HL-60 (cell line): ENCODE measurements at places on chromosomes 16 and 17.

DNA sequence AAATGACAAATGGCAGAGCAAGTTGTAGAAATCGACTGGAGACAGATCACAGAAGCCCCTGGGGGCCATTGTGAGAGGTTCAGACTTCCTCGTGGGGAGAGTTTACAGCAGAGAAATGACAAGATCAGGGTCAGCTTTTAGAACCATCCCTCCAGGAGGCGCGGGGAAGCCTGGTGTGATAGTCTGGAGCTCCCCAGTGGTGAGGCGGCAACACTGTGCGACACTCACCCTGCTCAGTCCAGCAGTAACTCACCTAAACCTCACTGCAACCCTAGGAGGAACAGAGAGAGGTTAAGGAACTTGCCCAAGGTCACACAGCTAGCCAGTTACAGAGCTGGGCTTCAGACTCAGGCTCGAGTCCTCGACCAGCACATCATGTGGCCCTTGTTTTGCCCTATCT, 123.4 kb upstream of the IRX3 start:
- DNase-seq = no peak

DNA sequence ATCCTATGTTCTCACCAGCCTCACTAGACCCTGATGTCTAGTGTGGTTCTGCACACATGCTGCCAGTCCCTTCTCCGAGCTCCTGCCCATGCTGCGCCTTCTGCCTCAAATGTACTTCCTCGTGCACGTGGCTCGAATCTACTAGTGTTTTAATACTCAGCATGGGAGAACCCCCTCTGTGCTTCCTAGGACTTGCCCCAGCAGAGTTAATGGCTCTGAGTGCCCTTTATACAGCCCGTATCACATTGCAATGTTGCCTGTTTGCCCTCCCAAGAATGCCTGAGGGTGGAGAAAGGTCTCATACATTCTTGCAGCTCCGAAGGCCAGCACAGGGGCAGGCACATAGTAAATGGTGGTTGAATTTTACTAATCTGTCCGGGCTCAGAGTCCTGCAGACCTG, 190.8 kb upstream of the NLRP1 start:
- no peak for DNase-seq

DNA sequence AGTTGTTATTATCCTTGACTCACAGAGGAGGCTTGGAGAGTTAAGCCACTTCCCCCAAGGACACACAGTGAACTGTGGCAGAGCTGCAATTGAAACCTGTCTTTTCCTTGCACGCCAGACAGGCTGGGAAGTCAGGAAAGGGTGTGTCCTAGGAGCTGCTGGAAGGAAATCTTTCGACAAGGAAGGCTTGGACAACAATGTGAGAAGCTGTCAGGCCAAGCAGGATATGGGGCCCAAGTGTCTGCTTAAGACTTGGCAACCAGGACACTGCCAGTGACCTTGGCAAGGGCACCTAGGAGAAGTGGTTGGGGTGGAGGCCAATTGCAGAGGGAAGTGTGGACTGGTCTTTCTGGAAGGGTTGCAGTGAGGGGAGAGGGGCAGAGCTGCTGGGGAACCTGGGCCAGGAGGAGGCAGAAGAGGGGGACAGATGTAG, 2.1 kb upstream of the CAMKK1 start:
- DNase-seq = no peak

GRCh38 chr17:1643999-1644492, 1.5 kb downstream of the SCARF1 start:
- DNase-seq = no peak

DNA sequence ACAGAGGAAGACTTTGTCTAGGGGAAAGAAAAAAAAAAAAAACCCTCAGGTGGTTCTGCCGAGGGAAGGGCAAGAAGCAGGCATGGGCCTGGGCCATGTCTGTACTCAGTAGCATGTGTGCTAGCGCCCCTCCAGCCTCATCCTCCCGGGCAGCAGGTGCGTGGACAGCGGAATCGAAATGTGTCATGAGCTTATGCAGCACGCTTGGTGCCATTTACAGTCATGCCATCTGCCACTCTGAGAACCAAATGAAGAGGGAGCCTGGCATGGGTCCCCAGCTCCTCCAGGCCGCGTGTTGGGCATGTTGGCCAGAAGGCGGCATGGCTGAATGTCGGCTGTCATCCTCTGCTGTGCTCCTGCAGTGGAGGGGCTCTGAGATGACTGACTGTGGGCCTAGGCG, 31.4 kb downstream of the CRAMP1 start:
- DNase-seq = no peak

DNA sequence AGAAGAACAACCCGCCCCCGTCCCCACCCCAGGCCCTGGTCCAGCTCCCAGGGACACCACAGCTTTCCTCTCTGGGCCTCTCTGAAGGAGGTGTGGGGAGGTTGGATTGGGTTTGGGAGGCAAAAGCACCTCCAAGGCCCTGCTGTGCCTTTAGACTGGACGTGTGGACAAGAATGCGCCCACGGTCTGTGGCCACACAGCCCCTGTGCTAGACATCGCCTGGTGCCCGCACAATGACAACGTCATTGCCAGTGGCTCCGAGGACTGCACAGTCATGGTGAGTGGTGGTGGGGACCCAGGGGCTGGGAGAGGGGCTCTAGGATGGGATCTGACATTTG, 3.0 kb downstream of the CORO1A start:
- DNase-seq = no peak

DNA sequence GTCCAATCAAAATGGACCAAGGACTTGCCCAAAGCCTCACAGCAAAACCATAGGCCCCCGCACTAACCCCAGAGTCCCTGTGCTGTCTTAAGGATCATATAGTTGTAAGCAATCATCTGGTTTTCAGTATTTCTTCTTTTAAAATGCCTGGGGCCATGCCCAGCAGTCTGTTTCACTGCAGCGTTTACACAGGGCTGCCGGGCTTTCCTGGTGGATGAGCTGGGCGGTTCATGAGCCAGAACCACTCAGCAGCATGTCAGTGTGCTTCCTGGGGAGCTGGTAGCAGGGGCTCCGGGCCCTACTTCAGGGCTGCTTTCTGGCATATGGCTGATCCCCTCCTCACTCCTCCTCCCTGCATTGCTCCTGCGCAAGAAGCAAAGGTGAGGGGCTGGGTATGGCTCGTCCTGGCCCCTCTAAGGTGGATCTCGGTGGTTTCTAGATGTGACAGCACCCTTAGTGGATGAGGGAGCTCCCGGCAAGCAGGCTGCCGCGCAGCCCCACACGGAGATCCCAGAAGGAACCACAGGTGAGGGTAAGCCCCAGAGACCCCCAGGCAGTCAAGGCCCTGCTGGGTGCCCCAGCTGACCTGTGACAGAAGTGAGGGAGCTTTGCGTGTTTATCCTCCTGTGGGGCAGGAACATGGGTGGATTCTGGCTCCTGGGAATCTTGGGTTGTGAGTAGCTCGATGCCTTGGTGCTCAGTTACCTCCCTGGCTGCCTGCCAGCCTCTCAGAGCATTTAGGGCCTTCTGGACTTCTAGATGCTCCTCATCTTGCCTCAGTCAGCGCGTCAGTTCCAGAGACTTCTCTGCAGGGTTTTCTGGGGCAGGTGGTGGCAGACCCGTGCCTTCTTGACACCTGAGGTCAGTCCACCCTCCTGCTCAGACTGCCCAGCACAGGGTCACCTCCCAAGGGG, 24.8 kb upstream of the STH start:
- DNase-seq = no peak

DNA sequence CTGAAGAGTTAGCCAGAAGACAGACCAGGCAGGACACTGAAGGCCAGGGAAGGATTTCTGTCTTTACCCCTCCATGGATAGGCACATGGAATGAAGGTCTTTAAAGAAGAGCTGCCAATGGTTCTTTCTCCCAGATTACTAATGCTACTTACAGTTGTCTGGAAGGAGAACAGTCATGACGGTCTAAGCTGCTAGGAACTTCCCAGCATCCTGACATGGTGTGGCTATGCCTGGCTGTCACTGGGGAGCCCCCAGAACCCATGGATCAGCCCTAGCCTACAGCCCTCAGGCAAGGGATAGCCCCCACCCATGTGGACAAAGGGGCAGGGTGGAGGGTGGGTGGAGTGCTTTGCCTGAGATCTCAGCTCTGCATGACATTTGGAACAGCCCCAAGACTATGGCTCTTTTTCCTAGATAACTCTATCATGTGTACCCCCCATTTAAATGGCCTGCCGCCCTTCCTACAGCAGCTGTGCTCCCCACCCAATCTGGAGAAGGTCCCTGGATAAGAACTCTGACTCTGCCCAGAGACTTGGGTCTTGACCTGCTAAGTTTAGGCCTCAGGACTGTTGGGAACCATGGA, 9.2 kb upstream of the KAT7 start:
- DNase-seq = no peak

DNA sequence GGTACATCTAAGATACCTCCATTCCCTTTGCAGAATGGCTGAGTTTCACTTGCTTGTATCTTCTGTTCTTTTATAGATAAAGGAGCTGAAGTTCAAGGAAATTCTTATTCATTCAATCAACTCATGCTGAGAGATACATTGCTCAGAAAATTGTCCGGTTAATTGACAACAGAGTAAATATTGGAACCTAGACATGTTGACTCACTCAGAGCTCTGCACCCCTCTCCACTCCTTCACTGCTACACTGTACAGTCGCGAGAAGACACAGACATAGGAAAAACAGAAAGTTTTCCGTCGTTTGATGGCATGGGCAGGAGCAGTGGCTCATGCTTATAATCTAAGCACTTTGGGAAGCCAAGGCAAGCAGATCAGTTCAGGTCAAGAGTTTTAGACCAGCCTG, 690.5 kb upstream of the SOX9 start:
- no peak for DNase-seq

DNA sequence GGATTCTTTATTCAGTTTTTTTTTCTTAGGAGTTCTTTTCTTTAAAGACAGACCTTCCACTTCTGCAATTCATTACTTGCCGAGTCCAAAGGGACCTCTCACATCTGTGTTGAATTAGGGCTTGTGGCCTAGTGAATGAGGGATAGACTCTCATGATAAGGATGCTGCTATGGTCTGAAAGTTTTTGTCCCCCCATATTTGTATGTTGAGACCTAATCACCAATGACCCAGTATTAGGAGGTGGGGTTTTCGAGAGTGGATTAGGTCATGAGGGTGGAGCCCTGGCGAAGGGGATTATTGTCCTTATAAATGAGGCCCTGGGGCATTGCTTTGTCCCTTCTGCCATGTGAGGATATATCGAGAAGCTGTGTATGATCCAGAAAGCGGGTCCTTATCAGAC, 9.5 kb downstream of the KRT12 start:
- no peak for DNase-seq

- no peak for DNase-seq
Observed at GRCh38 chr16:4763791-4764190, 3.2 kb downstream of the ZNF500 start.

GRCh38 chr17:43983515-43984411, 20.7 kb upstream of the NAGS start:
- no peak for DNase-seq

- no peak for DNase-seq
Observed at GRCh38 chr16:13767215-13767614, 152.7 kb upstream of the ERCC4 start.
